CD4-positive, alpha-beta T cell (primary cell): ENCODE measurements at places on chromosomes 5 and 9.

GRCh38 chr9:137266585-137267453 lies 10.7 kb upstream of the TOR4A start:
- no peak for DNase-seq

GRCh38 chr5:71483355-71483754 lies 27.9 kb downstream of the BDP1 start:
- DNase-seq: no peak

- DNase-seq: no peak
Measured at GRCh38 chr9:27933210-27934025, 360.1 kb upstream of the C9orf72 start.

DNA sequence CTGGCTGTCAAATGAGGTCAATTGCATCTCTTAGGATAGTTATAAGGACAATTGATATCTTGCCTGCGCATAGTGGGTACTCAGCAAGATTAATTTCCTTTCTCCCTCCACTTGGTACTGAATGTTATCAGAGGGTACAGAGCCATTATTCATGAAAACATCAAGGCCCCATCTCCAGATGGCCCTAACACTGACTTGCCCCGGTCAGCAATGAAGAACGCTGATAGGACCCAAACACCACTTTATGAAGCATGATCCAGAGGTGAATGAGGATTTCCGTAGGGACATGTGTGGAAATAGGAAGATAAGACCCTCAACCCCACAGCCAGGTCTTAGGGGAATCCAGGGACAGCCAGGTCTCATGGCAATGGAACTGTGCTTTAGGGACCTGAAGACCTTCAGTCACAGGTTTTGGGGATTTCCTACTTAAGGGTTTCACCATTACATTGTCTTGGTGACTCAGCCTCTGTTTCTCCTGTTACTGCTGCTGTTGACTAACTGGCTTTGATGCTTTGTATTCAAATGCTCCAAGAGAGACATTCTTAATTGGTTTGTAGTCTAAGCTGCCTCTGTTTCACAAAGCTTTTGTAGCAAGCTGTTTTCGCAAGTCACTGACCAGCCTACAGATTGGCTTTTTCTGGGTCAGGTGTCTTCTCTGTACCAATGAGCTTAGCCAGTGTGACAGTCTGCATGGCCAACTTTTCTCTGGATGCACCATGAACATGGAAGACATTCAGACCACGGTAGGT lies 35.3 kb upstream of the IQGAP2 start:
- peak; percentile 56 for DNase-seq

DNA sequence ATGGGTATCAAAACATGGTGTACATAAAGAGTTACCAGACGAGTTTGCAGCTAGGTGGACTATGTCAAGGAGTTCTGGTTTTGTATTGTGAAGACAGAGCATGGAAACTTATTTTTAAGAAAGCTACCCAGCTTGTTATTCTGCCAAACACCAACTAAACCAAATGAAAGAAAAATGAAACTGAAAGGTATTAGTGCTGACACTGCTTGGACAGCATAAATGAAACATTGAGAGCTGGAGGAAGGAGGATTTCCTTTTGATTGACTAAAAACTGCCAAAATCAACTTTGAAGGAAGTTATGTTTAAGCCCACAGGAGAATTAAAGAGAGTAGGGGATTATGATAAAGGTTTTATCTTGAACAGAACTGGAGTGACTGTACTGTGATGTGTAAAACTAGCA lies 766.2 kb downstream of the PTPRD start:
- no peak for DNase-seq

- DNase-seq: no peak
Measured at GRCh38 chr9:7578951-7579350, 220.6 kb downstream of the DMAC1 start.

DNA sequence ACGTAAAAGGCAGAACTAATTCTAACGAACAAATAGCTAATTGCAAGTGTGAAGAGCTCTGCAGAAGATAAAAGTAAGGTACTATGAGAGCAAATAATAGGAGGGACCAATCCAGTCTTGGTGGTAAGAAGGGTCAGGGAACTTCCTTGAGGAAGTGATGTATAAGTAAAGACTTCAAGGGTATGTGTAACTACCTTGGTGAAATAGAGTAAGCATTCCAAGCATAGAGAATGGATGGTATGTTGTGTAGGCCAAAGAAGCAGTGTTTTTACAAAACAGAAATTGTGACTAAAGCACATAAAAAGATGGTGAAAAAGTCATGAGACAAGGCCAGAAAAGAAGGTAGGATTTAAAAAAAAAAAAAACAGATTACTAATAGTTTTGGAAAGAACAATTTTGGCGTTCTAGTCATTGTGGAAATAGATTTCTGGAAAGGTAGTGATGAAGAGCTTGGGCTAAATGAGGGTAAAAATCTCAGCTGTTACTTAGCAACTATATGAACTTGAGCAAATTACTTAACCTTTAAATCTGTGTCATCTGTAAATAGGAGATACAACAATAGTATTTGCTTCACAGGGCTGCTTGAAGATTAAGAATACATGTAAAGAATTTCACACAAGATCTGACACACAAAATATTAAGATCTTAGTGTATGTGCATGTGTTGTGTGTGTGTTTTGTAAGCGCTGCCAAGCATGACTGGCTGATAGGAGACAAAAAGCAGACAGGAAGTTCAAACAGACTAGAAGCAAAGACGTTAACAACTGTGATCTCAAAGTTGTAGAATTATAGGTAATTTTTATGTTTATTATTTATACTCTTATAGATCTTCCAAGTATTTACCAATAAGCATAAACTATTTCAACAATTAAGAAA lies 73.5 kb downstream of the NR6A1 start:
- no peak for DNase-seq

DNA sequence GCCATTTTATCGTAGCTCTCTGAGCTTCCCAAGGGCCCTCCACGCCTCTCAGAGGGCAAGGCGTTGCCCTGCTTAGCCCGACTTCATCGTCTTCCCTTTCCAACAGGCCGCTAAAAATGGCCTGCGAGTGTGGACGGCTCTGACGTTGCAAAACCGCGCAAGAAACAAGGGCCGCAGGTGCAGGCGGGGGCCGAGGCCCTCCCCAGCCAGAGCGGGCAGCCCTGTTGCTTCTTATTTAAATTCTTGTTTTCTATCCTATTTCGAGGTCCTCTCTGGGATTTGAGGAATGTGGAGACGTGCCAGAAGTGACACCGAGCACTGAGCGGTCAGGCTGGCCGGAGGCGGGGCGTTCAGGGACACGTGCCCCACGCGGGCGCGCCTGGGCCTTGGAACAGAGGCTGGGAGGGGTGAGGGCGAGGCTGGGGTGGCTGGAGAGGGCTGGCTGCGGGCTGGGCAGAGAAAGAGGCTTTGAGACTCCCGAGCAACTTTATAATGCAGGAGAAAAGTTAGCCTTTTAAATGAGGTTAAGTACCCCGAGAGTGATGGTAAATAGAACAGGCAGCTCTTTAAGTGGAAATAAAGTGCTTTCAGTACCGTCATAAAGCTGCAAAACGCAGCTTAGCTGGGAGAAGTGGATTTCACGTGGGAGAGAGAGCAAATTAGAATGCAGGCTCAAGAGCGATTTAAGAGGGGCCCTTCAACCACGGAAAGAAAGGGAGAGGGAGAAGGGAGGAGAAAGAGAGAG lies 243.6 kb downstream of the AUH start:
- DNase-seq: no peak

DNA sequence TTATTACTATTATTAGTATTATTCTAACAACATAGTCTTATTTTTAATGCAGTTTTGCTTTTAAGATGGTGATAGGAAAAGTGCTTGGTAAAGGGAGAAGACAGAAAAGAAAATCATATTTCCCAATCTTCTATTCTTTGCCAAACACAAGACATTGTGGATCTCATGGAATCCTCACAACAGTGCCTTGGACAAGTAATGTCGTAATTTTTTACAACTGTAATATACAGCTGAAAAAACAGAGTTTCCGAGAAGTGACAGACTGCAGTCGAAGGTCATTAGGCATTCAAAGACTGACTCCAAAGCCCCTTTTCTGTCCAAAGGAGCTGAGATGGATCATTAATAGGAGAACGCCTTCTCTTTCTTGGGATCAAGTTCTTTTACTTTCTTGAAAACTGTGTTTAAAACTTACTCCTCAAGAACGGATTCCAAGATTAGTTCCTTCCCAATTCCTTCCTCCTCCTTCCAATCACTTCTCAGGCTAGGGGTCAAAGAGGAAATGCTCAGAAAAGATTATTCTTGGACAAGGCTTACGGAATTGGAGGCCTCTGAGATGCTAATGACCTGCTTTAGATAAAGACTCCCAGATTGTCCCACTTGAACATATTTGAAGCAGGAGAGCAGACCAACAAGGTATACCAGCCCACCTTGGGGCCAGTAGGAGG lies 24.3 kb upstream of the TRIM32 start:
- DNase-seq: no peak

- DNase-seq: no peak
Measured at GRCh38 chr9:79233542-79233941, 338.2 kb upstream of the TLE4 start.

GRCh38 chr5:164052536-164053093 lies 547.2 kb downstream of the MAT2B start:
- DNase-seq: no peak

DNA sequence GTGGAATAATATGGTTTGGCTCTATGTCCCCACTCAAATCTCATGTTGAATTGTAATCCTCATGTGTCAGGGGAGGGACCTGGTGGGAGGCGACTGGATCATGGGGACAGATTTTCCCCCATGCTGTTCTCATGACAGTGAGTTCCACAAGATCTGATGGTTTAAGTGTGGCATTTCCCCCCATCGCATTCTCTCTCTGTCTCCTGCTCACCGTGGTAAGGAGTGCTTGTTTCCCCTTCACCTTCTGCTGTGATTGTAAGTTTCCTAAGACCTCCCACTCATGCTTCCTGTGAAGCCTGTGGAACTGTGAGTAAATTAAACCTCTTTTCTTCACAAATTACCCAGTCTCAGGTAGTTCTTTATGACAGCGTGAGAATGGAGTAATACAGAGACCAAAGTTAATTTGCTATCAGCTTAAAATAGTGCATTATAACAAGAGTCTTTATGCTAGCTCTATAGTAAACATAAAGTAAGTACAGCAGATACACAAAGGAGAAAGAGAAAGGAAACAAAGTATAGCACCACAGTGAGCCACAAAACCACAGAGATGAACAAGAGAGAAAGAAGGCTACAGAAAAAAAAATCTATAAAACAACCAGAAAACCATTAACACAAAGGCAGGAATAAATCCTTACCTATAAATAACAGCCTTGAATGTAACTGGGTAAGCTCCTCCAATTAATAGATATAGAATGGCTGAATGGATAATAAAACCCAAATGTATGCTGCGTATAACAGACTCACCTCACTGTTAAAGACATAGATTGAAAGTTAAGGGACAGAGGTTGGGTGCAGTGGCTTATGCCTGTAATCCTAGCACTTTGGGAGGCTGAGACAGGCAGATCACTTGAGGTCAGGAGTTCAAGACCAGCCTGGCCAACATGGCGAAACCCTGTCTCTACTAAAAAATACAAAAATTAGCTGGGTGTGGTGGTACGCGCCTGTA lies 39.7 kb downstream of the RAPGEF6 start:
- no peak for DNase-seq

DNA sequence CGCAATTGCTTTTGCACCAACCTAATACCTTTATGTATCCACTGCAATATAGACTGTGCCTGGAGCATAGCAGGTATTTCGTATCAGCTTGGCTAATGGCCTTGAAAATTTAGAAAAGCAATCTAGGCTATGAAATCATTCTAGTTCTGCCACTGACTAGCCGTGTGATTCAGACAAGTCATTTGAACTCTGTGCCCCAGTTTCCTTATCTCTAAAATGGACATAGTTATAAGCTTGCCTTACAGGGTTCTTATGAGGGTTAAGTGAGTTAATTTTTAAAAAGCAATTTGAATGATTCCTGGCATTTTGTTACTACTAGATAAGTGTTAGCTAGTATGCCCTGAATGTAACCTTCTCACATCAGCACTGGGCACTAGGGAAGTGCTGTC lies 80.5 kb upstream of the PUM3 start:
- no peak for DNase-seq

- no peak for DNase-seq
Measured at GRCh38 chr5:19608444-19609002, 379.5 kb downstream of the CDH18 start.

DNA sequence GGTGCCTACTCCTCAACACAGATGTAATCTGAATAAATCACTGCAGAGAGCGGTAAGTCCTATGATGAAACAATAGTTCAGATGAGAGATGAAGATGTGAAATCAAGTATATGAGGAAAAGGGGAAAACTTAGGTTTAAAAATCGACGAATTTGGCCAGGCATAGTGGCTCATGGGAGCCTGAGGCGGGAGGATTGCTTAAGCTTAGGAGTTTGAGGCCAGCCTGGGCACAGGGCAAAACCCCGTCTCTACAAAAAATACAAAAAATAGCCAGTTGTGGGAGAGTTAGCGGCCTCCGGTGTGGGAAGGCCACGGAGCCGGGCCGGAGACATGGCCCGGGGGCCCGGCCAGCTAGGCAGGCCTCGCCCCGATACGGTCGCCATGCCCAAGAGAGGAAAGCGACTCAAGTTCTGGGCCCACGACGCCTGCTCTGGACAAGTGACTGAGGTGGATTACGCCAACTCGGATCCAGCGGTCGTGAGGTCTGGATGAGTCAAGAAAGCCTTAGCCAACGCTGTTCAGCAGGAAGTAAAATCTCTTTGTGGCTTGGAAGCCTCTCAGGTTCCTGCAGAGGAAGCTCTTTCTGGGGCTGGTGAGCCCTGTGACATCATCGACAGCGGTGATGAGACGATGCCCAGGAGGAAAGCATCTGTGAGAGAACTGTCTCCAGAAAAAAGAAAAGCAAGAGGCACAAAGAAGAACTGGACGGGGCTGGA lies 62.8 kb upstream of the SUB1 start:
- peak; percentile 40 for DNase-seq

DNA sequence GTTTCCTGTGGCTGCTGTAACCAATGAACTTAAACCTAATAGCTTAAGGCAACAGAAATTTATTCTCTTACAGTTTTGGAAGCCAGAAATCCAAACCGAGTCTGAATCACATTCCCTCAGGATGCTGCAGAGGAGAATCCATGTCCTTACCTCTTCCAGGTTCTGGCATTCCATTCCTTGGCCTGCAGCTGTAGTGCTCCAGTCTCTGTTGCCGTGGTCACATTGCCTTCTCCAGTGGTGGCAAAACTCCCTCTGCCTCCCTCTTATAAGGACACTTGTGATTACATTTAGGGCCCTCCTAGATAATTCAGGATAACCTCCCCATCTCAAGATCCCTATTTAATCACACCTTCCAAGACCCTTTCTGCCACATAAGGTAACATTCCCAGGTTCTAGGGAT lies 88.7 kb upstream of the SHB start:
- no peak for DNase-seq

DNA sequence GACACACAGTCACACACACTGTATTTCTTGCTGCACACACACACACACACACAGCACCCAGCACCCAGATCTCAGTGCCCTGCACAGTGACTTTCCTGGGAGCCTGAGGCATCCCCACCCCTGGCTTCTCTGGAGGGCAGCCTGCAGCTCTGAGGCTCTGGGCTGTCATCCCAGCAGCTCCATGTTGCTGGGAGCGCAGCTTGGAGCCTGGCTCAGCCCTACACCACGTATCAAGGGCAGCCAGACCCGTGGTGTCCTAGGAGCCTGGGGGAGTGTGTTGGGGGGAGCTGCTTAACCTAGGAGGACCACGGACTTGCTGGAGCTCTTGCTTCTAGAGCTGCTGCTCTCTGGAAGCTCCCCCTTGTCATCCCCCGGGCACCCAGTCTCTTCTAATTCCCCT lies 5.2 kb downstream of the IER5L start:
- DNase-seq: no peak
